ENCODE measurements at places on chromosomes 5 and 9.
A peak's percentile ranks its signal among the peaks of the same experiment; 100 is the strongest.

DNA sequence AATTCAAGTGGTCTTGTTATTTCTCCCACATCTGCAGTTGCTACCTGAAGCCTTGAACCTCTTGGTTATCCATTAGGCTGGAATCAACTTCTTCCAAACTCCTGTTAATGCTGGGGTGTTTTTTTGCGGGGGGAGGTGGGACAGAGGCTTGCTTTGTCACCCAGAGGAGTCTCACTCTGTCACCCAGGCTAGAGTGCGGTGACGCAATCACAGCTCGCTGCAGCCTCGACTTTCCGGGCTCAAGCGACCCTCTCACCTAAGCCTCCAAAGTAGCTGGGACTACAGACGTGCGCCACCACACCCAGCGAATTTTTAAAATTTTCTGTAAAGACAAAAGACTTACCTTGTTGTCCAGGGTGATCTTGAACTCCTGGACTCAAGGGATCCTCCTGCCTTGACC lies 4.4 kb downstream of the SCGB3A1 start:
- no peak for DNase-seq

GRCh38 chr5:15575666-15576065 lies 75.7 kb downstream of the FBXL7 start:
- no peak for DNase-seq

GRCh38 chr9:16360247-16360646 lies 510.2 kb downstream of the BNC2 start:
- DNase-seq, result no peak

- DNase-seq, result no peak
Measured at GRCh38 chr5:172425402-172425801, 28.9 kb downstream of the SH3PXD2B start.

DNA sequence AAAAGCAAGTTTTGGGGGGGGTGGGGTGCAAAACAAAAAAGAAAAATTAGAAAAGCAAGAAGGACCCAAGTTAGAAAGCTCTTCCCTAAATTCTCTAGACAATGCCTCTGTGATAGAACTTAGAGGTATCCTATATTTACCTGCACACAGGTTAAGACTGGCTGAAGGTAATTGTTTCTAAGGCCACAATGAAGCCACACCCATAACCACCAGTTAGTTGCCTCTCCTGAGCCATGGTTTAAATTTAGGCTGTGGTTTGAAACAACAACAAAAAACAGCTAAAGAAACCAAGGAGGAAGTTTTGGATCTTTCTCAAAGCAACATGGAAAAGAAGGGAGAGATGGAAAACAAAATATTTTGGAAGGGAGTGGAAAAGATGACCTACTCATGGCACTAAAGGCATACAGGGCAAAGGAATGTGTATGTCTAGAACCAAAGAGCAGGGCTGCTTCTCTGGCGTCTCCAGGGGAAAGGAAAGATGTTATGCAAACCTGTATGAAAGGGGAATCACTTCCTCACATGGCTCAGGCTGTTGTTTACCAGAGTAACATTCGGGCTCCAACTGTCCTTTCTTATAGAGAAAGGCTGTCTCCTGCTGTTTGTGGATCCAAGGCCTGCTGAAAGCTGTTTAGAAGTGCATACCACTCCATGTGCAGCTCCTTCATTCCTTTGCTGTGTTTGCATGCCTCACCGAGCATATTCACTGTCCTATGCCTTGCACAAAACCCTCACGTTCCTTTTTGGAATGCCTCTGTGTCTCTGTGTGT lies 408.9 kb upstream of the MPDZ start:
- DNase-seq, result no peak

GRCh38 chr5:65866837-65867521 lies 59.4 kb upstream of the ERBIN start:
- no peak for DNase-seq

DNA sequence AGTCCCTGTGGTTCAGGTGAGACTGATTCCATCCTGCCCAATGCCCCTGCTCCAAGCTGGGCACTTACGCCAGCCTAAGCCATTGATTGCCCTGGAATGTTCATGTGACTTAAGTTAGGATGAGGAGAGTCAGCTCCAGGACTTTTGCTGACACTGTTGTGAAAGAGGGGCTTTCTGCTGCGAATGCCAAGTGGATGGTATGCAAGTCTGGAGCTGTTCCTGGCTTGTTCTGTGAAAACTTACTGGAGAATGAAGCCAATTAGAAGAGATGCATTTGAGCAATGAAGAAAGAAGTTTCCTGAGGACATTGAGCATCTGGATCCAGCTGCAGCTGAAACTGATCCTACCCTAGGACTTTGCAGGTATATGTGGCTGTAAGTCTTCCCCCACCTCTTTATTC lies 61.2 kb upstream of the ZFR start:
- DNase-seq, result no peak

GRCh38 chr9:105392531-105392930 lies 55.3 kb upstream of the FSD1L start:
- no peak for DNase-seq

- no peak for DNase-seq
Measured at GRCh38 chr9:86856259-86856658, 91.0 kb downstream of the GAS1 start.

GRCh38 chr5:4050203-4050602 lies 454.6 kb downstream of the IRX1 start:
- no peak for DNase-seq

DNA sequence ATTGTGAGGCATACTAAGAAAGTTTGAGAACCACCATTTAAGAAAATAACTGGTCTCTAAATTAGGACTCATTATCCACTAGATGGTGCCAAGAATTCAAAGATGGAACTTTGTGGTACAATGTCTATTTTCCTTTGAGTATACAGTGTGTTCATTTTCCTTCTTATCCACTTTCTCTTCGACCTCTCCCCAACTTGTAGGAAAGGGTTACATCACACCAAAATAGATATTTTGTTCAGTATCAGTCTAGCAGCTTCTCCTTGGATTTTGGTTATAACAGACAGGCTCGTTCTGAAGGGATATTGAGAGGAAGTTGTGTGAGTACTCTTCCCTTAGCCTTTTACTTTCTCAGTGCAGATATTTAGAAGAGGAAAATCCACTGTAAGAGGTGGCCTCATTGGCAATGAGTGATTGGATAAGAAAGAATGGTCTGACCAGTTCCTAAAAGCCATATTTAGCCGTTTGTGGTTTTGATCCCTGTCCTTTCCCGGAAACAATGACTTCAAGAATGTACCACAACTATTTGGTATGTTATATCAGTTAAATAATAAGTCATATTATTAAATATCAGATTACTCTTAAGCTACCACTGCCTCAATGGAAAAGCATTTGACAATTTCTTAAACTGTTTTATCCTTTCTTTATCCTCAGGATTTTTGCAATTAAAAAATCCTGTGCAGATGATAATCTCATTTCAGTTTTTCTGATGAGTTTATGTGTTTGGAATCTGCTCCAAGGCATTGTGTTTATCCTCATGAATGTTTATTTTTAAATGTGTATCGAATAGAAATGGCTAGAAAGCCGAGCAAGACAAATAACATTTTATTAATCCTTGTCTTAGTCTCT lies 69.0 kb upstream of the GRAMD2B start:
- no peak for DNase-seq

DNA sequence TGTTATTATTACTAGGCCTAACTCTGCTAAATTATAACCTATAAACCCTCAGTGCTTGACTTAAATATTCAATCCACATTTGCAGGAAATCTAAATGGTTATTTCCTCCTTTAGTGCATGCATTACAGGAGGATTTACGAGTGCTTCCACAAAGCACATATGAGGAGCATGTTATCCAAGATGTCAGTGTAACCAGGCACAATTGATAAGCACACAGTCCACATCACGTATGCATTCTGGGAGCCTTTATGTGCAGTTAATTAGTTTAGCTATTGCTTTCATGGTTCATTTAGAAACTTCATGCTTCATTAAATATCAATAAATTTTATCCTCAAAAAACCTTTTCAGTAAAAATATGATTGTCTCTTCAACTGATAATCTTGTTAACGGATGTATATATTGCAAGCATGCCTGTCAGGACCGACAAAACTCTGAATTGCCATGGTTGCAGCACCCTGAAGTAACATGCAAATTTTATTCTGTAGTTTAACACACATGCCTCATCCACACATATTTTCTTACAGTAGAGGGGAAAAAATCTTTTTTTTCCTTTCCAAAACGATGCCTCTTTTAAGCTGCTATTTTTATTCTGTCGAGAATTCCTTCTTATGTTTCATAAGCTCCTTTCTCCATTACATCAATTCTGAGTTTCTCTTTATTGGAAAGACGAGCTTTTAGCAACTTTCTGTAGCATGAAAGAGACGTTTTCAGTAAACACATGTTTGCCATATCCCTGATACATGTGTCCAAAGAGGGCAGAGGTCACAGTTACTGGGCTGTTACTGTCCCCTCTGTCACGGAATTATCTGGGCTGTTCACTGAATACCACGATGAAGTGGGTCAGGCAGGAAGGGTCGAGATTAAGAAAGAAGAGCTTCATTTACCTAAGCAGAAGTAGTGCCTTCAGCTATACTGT lies 142.0 kb downstream of the GLIS3 start:
- DNase-seq, result no peak

- DNase-seq, result no peak
Measured at GRCh38 chr9:745761-746380, 95.6 kb upstream of the DMRT1 start.

- peak; percentile 12 for DNase-seq
Measured at GRCh38 chr9:12849486-12850003, 74.7 kb downstream of the LURAP1L start.

DNA sequence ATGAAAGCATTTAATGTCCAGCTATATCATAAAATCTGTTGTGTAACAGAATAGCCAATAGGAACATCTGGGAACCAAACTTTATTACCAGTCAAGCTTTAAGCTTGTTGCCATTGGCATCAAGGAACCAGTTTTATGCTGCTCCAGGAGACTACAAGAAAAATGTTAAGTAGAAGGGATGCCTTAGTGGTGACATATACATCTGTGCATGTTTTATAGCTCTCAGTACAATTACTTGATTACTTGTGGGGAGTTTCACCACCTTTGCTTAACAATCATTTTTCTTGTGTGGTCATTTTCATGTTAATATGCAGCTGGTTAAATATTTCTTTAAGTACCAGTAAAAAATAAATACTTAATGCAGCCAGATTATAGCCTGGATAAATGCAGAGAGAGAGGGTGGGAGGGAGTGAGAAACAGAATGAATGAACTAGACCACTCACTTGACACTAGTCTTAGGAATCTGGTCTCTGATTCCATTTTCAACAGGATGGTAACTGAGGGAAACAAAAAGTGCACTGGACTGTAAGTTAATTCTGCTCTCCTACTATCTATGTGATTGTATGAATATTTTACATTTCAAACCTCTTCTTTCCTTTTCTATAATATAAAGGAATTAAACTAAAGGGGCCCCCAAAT lies 35.7 kb upstream of the LURAP1L start:
- DNase-seq, result no peak

GRCh38 chr9:81028504-81028903 lies 660.8 kb downstream of the TLE1 start:
- no peak for DNase-seq

DNA sequence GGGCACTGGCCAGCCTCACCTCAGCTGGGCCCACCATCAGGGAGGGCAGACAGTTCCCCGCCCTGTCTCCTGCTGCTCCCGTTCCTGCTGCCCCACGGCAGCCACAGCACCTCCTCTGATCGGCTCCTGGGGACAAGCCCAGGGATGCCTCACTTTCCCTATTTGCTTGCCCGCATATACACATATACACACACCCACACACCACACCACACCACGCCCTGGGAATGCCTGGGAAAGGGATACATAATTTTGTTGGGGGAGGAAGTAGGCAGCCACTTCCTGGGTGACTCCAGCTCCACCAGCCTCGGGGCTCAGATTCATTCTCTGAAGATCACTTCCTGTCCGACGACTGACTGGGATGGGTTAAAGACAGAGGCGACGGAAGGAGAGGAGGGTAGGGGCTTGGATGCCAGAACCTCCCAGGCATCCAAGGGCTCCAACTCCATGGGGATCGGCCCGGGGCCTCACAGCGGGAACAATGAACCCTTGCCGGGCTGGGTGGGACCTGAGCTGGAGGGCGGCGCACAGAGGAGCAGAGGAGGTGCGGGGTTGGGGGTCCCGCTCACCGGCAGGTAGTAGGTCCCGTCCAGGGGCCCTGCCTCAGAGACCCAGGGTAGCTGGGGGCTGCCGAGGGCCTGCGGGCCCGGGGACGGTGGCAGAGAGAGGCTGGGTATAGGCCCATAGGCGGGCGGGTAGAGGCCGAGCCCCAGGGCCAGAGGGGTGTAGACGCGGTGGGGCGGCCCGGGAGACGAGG lies 2.0 kb upstream of the MZB1 start:
- DNase-seq, result no peak

- DNase-seq, result no peak
Measured at GRCh38 chr5:123868881-123869280, 356.9 kb downstream of the CSNK1G3 start.

DNA sequence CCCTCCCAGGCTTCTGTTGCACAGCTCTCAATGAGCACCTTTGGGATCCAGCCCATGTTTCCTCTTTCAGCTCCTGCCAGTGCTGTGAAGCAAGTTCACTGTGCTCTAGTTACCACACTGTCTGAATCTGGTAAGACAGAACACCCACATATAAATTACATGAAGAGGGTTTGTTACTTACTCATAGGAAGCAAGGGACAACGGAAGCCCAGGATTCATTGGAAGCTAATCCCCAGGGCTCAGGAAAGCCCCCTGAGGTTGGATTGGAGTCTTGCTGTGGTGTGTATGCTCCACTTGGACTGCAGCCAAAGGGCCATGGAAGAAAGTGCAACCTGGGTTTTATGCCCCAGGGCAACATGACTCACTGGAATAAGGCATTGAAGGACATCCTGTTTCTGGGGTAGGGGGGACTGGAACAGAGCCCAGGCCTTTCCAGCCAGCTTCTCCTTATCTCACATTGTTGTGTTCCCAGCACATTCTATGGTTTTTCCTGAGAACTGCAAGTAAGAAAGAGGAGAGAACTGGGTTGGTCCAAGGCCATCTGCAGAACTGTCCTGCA lies 15.6 kb upstream of the CLK4 start:
- no peak for DNase-seq

DNA sequence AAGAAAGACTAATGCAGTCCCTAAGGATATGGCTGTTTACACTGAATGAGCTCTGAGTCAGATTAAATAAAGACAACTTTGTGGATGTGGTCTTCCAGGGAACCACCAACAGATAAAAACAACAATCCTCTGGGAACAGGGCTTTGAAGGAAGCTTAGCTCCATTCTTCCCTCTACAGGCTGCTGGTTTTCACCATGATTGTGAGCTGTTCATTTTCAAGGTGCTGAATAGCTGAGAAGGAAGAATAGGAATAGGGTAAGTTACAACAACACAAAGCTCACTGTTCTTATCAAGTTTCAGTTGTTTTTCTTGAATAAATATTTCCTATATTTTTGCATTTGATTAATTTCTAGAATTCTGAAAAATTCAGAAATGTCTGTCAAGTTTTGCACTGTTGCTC lies 25.9 kb upstream of the PTAR1 start:
- no peak for DNase-seq

- no peak for DNase-seq
Measured at GRCh38 chr5:135355169-135355568, 43.9 kb downstream of the MACROH2A1 start.

GRCh38 chr5:109830955-109831502 lies 141.3 kb downstream of the MAN2A1 start:
- no peak for DNase-seq

- DNase-seq, result no peak
Measured at GRCh38 chr9:34518896-34519295, 3.9 kb downstream of the ENHO start.

Measured in NCI-H2029 treated with DMSO at 0.1 percent for 48 hours (cell line).